ENCODE measurements at places on chromosomes 4 and X.

GRCh38 chrX:3526731-3527130, 180.3 kb upstream of the MXRA5 start:
- no peak for DNase-seq

- no peak for DNase-seq
Observed at GRCh38 chr4:1196421-1197183, 24.2 kb upstream of the SPON2 start.

GRCh38 chr4:35315419-35315818, 928.9 kb downstream of the ARAP2 start:
- no peak for DNase-seq

DNA sequence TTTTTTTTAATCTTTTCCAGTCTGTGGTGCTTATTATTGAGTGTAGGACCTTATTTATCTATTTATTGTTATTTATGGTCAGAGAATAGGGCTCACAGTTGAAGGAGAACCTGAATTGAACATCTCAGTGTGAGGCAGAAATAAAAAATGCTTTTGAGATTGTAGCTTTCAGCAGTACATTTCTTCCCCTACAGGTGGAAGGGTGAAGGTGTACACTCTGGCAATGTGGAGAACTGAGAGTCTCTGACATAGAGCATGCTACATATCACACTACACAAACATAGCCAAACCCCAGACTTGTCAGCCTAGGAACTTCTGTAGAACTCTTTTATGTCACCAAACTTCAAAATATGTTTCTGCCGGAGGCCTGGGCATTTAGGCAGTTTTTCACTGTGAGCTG, 140.2 kb downstream of the STIM2 start:
- DNase-seq: no peak

DNA sequence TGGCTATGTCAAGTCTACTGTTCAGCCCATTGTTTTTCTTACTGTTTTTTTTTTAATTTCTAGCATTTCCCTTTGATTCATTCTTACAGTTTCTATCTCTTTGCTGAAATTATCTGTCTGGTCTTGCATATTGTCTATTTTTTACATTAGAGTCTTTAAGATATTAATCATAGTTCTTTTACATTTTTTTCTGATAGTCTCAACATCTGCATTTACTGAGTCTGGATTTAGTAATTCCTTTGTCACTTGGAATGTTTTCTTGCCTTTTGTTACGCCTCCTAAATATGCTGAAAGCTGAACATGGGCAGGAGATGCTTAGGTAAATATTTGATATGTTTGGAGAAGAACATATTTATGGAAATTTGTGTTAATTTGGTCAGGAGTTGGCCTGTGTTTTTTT, 10.4 kb downstream of the JADE3 start:
- DNase-seq: no peak

GRCh38 chr4:38015886-38016515, 55.8 kb downstream of the PTTG2 start:
- DNase-seq: no peak

DNA sequence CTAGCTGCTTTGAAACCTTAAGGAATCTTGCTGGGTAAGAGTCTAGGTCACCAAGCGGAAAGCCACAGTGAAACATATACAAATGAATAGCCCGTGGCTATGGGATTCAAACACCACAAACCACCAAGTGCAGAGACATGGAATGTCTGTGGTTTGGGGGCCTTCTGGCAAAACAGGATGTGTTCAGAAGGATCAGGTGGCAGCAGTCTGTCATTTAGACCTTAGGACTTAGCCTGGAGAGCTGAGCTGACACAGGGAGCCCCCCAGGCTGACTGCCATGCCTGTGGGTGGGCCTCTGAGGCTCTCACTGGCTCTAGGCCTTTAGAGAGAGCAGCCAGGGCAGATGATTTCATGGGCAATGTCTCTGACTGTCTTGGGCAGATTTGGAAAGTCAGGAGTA, 225.6 kb downstream of the FBXW7 start:
- peak; percentile 34 for DNase-seq

GRCh38 chr4:150079081-150079581, 886 bp downstream of the DCLK2 start:
- DNase-seq: no peak

- DNase-seq: peak; percentile 29
Observed at GRCh38 chr4:153266988-153267387, 62.7 kb downstream of the TRIM2 start.

GRCh38 chr4:183059797-183060196, 39.3 kb upstream of the WWC2 start:
- DNase-seq: no peak

DNA sequence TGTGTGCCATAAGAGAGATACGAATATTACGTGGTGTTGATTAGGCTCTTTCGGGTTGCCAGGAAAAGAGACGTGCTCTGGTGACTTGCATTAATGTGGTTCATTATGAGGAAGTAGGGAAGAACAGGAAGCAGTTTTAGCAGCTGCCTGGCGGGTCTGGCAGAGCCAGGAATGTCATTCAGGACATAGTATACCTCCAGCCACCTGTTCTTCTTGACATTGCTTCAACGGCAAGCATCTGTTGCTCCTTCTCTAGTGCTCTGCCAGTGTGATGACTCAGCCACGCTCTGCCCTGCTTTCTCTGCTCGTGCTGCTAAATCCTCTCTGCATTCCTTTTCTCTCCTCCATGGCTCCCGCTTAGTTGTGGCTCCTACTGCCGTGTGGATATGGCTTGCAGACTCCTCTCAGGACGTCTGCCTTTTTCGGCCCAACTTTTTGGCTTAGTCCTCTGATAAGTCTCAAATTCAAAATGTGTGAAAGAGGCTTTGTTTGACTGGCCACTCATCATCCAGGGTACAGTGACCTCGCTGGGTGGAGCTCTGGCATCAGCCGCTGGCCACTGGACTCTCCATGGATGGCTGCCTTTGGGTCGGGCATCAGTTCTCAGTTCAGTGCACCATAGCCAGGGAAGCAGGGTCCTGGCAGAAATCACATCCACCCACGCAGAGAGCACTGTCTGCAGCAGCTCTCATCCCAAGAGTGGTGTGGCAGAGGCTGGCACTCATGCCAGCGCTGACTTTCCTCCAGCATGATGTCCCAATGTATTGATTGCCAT, 89.3 kb upstream of the KLF3 start:
- DNase-seq: no peak

GRCh38 chrX:458631-459061, 71.9 kb upstream of the PPP2R3B start:
- no peak for DNase-seq

- peak; percentile 4 for DNase-seq
Observed at GRCh38 chr4:121278811-121279368, 101.9 kb downstream of the QRFPR start.

DNA sequence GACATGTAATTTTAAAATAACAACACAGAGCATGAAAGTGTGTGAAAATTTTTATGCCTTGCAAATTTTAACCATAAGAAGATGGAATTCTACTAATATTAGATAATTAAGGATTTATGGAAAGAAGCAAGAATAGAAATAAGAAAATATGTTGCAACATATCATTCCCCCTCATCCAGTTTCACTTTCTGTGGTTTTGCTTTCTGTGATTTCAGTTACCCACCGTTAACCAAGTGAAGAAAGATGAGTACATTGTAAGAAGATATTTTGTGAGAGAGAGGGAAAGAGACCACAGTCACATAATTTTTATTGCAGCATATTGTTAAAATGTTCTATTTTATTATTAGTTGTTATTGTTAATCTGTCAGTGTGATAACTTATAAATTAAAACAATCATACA, 77.9 kb downstream of the ADAM29 start:
- DNase-seq: no peak

DNA sequence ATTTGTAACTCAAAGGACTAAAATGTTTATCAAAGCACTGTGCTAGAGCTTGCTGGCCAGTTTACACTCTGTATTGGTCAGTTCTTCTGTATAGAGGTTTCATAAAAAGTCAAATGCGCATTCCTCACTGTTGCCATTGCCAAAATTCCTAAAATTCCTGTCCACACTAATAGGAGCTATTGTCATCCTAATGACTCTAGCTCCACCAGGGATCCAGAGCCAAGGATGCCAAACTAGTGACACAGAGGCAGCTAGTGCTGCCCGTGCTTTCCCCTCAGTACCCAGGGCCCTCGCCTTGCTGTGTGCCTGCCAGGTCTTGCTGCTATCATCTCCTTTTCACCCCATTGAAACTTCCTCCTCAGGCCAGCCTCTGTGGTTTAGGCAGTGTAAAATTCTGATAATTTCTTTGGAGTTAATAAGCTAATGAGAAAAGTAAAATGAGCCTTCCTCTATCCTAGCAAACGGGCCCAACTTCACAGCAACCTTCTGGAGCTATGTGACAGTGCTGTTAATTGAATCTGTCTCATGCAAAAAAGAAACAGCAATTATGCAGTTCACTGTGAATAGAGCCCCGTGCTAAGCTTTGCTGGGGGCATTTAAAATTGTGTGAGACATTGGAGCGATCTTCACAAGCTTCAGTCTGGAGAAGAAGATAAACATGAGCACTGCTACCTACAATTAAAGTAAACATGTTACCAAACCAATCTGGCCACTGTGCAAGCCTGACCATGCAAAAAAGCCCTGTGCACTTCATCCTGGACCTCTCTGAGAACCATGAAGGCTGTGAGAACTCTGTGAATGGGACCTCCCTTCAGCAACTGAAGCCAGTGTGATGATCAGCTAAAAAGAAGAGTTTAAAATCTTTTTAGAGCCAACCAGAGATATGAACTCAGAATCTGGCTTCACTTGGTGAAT, 43.1 kb upstream of the FGF2 start:
- peak; percentile 60 for DNase-seq

DNA sequence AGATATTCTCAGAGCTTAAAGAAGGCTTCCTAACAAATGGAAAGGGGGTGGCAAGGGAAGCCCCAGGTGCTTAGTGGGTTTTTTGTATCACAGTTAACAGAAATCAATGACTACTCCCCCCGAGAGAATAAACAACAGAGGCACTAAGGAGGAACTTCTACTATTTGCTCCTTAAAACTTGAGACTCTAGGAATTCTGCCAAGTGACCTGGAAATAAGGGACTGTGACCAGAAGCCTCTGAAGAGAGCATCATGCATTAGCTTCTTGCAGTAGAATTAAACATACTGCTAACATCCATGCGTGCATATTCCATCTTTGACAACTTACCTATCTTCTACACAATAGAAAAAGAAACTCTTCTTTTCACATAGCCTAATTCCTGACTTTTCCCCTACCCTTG, 86.8 kb downstream of the CAMK2D start:
- no peak for DNase-seq

GRCh38 chr4:83129264-83129663, 14.7 kb upstream of the PLAC8 start:
- DNase-seq: no peak

DNA sequence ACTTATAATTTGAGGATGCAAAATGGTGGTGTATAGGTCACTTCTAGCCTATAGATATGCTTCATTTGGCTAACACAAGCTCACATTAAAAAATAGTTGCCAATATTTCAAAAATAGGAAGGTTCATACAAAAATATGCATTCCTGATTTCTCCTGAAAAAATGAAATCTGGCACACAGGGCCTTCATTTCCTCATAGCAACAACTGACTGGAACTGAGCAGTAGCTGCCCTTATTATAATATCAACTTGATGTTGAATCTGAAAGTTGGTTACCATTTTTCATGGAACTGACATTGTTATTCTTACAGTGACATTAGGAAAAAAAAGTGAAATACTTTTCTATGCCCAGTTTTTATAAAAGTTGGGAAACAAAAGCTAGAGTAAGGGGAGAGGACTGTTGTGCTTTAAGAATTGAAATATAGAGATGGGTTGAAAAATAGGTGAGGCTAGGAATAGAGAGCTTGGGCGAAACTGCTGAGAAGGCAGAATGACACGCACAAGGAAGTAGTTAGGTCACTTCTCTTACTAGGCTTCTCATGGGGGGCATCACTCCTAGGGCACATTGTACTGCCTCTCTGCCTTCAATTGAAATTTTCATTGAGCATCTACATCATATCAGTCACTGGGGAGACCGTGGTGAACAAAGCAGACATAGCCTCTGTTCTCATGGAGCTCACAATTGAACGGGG, 43.1 kb upstream of the C1GALT1C1 start:
- DNase-seq: no peak

DNA sequence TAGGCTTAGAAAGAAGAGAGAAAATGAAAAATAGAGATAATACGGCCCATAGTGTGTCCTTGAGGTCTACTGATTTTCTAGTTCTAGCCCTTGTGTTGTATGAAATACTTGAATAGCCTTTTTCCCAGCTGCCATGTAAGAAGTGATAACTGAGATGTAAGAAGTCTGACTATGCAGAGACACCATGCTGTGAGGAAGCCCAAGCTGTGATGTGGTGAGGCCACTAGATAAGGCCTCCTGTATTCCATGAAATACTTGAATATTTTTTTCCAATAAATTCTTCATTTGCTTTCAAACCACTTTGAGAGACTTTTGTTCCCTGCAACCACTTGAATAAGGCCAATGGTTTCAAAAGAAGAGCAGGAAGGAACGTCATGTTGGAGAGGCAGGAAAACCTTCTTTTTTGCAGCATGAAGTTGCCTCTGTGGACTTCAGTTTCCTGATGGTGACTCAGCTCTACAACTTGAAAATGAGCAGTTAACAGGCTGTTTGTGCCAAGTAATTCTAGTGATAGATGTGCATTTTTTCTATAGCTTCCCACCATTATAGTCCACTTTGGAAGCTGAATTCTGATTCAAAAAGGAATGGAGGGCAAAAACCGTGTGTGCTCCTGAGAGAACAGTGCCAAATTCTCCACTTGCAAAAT, 25.5 kb upstream of the FAM9C start:
- no peak for DNase-seq

DNA sequence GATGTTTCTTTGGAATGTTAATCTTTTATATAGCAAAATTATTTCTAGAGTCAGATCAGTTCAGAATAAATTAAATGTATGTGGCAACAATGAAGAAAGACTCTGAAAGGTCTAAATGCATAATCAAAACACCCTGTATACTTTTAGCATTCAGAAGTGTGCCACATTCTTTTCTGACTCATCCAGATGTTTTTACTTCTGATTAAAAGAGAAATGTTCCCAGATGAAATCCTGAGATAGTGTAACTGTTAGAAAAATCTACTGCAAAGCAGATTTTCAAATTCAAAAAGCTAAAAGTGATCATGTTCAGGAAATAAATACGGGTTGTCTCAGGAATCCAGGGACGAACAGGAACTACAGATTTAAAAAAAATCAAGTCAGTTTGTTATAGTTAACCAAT, 241.4 kb downstream of the GRIA3 start:
- DNase-seq: no peak

DNA sequence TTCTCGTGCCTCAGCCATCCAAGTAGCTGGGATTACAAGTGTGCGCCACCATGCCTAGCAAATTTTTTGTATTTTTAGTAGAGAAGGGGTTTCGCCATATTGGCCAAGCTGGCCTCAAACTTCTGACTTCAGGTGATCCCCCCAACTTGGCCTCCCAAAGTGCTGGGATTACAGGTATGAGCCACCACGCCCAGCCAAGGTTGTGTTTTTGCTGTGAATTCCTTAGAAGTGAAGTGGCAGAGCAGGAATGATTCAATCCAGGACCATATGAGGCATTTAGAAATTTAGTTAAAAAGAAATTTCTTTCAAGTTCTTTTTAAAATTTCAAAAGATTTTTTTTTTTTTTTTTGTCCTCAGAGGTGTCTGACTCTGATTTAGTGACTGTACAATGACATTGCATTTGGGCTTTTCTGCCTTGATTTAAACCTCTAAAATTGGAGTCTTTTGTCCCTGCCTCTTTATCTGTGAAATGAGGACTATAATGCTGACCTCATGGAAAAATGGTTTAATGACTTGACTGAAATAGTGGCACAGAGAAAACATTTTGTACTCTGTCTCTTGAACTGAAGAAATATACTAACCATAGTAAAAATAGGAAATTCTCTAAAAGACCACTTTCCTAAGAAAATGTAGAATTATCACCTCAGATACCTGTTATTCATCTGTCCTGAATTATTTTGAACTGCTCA, 59.9 kb downstream of the CXCL13 start:
- no peak for DNase-seq
